ENCODE measurements at places on chromosomes 16 and 17. TPM values are rescaled to one million over a fixed set of nuclear protein-coding genes. Genes with fewer than 3 reads are reported as not detected.

OR1F1 gene
- not detected for total RNA-seq

TMC6 gene
- total RNA-seq: 1.8 TPM

PRSS22 gene
- not detected for total RNA-seq

BCO1 gene
- not detected for total RNA-seq

GALNS gene
- total RNA-seq: 17.2 TPM

ZG16 gene
- total RNA-seq: not detected

MT1G gene
- total RNA-seq: not detected

TBC1D3H gene
- total RNA-seq: not detected

GAS7 gene
- total RNA-seq: 0.66 TPM

WNT9B gene
- 0.13 TPM for total RNA-seq

GUCY2D gene
- not detected for total RNA-seq

TPSB2 gene
- total RNA-seq: not detected

HSPB9 gene
- total RNA-seq: not detected

CALB2 gene
- not detected for total RNA-seq

ANKFN1 gene
- 0.26 TPM for total RNA-seq

SCN4A gene
- total RNA-seq: 0.12 TPM

SPATA22 gene
- total RNA-seq: not detected

KRTAP2-1 gene
- not detected for total RNA-seq

KRT20 gene
- total RNA-seq: not detected

GCGR gene
- total RNA-seq: not detected

KRT12 gene
- total RNA-seq: not detected

KRTAP4-16 gene
- not detected for total RNA-seq

LCMT1 gene
- 56.3 TPM for total RNA-seq

OR4D1 gene
- total RNA-seq: not detected

MYH13 gene
- total RNA-seq: not detected

TEDC2 gene
- total RNA-seq: 2.7 TPM

CD300E gene
- not detected for total RNA-seq

RAMP2 gene
- 0.19 TPM for total RNA-seq

KCNJ18 gene
- total RNA-seq: not detected

KRT32 gene
- not detected for total RNA-seq

CXCL16 gene
- total RNA-seq: 1.5 TPM

CHD9NB gene
- 0.66 TPM for total RNA-seq

ZNF469 gene
- total RNA-seq: 0.92 TPM

CA5A gene
- not detected for total RNA-seq

SYT17 gene
- 0.26 TPM for total RNA-seq

GH2 gene
- total RNA-seq: not detected

HEATR9 gene
- total RNA-seq: not detected

HAS3 gene
- total RNA-seq: 0.66 TPM

CHRNB1 gene
- total RNA-seq: 6.6 TPM

GNAO1 gene
- not detected for total RNA-seq

ZNF213 gene
- 5.7 TPM for total RNA-seq

MAP2K6 gene
- total RNA-seq: 0.26 TPM

MT1A gene
- 0.44 TPM for total RNA-seq

RAC3 gene
- total RNA-seq: 4.8 TPM

NUDT16L1 gene
- total RNA-seq: 18.9 TPM
